HepG2 (cell line): ENCODE measurements at places on chromosomes 7 and 10. TPM values are rescaled to one million over a fixed set of nuclear protein-coding genes. Genes with fewer than 3 reads are reported as not detected.

The GHRHR gene
- not detected in 2 replicates for total RNA-seq

The FAM25A gene
- not detected in 2 replicates for total RNA-seq

The SH2B2 gene
- total RNA-seq = 0.14 and 0.46 TPM in 2 replicates

The CDHR1 gene
- total RNA-seq = 0.04 TPM in 1 of 2 replicates, not detected in the other

The FAM25G gene
- not detected in 2 replicates for total RNA-seq

The CACNB2 gene
- not detected in 2 replicates for total RNA-seq

The SEMA3D gene
- 0.07 TPM in 1 of 2 replicates, not detected in the other for total RNA-seq

The SLC16A9 gene
- total RNA-seq = 0.07 and 0.09 TPM in 2 replicates

The MMD2 gene
- not detected in 2 replicates for total RNA-seq

The FGFBP3 gene
- total RNA-seq = 1.1 and 2.0 TPM in 2 replicates

The PLXDC2 gene
- total RNA-seq = 1.7 and 2.1 TPM in 2 replicates

The WIPF3 gene
- 0.06 TPM in 1 of 2 replicates, not detected in the other for total RNA-seq

The ANXA8L1 gene
- not detected in 2 replicates for total RNA-seq

The GBX1 gene
- total RNA-seq = not detected in 2 replicates

The TMEM130 gene
- not detected in 2 replicates for total RNA-seq
